ENCODE measurements at places on chromosomes 16 and 17. TPM values are rescaled to one million over a fixed set of nuclear protein-coding genes. Genes with fewer than 3 reads are reported as not detected.

The HSF4 gene
- total RNA-seq, result 0.95 TPM

GRCh38 chr17:28635506-28635905 is 9.5 kb downstream of the BLTP2 start:
- DNase-seq, result no peak

DNA sequence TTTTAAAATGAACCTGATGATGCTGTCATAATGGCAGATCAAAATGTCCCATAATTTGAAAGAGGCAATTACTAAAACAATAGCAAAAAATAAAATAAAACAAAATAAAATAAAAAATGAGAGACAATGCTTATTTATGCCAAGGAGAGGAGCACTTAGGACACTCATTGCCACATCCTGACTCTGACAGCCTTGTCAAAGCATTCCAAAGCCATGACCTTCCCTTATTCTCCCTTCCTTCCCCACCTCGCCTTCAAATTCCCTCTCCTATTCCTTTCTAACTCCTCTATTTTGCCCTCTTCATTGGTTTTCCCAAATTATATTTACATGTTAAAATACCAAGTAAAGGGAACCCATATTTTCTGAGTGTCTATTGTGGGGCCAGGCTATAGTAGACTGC is 220.0 kb downstream of the CDH13 start:
- DNase-seq, result no peak

The CCL17 gene
- total RNA-seq, result not detected

DNA sequence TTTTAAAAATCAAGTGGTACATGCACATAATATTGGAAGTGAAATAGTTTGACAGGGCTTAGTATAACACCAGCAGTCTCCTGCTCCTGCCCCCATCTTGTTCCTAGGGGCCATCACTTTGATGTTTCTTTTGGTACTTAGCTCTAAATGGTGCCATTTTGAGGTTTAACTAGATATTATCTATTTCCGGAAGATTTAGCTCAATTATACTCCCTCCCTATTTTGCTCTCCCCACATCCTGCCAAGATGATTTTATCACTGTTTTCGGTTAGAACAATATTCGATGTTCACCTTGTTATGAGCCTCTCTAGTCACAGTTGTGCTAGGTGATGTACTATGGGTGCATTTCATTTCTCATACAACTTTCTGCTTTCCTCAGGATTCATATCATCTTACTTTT is 20.0 kb upstream of the SLC35G3 start:
- DNase-seq, result no peak

DNA sequence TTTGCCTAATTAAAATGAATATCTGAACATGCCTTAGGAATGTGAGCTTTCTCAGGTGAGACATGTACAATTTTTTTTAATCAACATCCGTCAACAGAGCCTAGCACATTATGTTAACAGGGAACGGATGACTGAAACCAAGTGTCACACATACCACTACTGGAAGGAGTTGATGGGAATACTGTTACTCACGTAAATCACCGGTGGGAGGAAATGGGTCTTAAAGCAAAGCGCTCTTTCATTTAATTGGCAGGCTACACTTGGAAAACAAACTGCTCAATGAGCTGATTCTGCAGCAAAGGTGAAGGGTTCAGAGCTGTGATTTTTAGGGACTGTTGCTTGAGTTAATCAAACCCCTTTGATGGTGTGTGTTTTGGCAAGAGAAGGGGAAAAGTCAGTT is 4.8 kb downstream of the CPPED1 start:
- no peak for DNase-seq

DNA sequence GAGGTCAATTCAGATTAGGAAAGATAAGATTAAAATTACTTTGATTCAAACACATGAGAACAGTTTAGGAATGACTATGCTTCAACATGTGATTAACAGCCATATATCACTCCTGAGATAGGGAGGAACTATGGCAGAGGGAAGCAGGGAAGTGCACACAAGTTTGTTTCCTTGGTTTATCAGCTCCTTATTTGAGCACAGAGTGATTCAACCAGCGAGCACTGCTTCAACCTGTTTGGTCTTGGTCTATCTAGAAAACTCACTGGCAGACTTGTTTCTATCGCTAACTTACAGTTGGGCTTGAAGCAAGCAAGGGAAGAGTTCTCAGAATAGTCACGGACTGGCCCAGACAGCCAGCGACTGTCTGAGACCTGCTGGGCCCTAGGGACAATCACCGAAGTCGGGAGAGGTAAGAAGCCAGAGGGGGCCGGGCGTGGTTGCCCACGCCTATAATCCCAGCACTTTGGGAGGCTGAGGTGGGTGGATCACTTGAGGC is 23.5 kb downstream of the TUBG1 start:
- no peak for DNase-seq

GRCh38 chr16:77692612-77693011 is 29.7 kb upstream of the NUDT7 start:
- DNase-seq, result no peak

GRCh38 chr17:42050393-42051012 is at the start of gene C17orf113:
TSS of gene C17orf113 (minus strand) at chr17:42050601. CDS start at chr17:42043376, 7,225 bp downstream.
- DNase-seq, result no peak

The G6PC1 gene
- total RNA-seq, result not detected

DNA sequence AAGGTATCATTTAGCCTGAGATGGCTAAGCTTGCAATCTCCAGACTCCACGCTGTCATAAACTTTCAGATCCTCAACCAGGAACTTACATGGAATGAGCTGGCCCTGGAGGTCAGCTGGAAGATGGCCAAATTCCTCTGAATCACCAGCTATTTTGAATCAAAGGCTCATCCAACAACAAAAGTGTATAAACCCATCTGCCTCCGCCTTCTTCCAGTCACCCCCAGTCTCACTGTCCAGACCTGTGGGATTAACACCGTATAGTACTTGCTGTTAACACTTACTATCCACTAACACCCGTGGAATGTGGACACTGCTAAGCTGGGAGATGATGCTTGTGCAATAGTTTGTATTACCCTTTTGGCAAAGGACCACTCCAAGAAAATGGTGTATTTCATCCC is 1.9 kb upstream of the LCMT1 start:
- peak; percentile 80 for DNase-seq

The GFAP gene
- 0.35 TPM for total RNA-seq

DNA sequence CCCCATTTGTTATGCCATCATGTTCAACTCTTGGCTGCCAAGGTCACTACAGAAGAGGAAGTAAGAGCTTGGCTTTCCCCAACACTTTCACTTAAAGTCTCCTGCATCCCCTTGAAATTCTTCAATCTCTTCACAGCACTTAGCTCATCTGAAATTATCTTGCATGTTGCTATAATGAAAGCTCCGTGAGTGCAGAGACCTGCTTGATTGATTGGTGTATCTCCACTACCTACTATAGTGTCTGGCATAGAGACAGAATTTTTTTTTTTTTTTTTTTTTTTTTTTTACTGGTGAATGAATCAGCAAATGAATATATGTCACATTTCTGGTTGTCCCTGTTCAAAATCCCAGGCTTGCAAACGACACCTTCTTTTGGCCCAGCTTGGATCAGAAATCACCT is 1.9 kb upstream of the SDR42E1 start:
- no peak for DNase-seq

- no peak for DNase-seq
These were observed 637 bp downstream of the RPL23A start for GRCh38 chr17:28720247-28720996.

GRCh38 chr17:42275527-42276358 is 448 bp downstream of the STAT5B start:
- no peak for DNase-seq

GRCh38 chr17:79562192-79562930 is 48.5 kb downstream of the RBFOX3 start:
- DNase-seq, result no peak

DNA sequence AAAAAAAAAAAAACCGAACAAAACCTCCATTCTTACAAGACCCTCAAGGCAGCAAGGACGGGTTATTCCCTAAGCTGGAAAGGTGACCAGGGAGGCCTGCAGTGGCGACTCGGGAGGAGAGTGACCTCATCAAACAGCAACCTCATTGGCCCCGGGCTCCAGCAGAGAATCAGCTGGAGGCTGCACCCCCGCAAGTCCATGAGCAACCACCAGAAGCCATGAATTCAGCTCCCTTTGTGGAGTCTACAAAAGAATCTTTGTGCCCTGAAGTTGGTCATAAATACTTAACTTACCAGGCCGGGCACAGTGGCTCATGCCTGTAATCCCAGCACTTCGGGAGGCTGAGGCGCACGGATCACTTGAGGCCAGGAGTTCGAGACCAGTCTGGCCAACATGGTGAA is 80.9 kb upstream of the CREBBP start:
- DNase-seq, result no peak

- no peak for DNase-seq
These were observed 127.9 kb downstream of the IRX5 start for GRCh38 chr16:55058576-55058975.

The HAGHL gene
- 17.6 TPM for total RNA-seq

DNA sequence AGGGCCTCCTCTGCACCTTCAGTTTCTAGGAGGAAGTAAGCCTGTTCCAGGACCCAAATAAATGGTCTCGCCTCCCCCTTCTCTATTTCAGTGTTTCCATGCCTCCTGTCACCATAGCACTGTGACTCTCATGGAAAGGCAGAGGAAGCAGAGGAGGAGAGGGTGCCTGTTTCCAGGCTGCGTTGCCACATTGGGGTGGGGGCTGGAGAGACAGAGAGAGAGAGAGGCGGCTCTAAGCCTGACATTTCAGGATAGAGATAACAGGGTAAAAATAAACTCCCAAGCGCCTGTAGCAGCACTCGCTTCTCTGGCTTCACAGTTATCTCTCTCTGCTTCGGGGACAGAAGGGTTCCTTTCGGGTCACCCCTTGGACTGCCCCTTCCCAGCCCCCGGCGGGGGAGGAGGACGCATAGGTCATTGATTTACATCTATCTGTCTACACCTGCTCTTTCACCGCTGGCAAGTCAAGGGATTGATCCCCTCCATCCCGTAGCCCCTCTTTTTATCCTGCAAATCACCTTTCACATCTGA is 71.2 kb upstream of the MRTFB start:
- no peak for DNase-seq

The FBXW10B gene
- 0.21 TPM for total RNA-seq

DNA sequence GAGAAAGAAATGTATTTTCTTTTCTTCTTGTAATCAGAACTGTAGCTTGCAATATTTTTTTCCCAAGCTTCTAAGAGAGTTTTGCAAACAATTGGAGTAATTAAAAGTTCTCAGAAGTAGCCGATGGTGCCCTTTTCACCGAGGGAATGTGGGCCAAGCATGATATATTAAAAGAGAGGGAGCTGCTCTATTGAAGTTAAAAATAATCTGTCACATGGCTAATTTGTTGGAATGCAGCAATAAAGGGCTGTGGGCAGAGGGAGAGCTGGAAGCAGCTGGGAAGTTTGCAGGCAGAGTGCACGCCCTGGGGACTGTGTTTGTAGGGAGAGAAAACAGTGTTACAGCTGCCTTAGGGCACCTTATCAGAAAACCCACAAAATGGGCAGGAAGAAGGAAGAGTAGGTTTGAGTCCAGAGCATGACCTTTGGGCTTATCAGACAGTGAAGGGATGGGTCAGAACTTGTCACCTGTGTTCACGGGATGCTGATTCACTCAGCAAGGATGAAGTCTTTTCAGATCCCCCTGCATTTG is 18.5 kb upstream of the TERF2 start:
- no peak for DNase-seq

DNA sequence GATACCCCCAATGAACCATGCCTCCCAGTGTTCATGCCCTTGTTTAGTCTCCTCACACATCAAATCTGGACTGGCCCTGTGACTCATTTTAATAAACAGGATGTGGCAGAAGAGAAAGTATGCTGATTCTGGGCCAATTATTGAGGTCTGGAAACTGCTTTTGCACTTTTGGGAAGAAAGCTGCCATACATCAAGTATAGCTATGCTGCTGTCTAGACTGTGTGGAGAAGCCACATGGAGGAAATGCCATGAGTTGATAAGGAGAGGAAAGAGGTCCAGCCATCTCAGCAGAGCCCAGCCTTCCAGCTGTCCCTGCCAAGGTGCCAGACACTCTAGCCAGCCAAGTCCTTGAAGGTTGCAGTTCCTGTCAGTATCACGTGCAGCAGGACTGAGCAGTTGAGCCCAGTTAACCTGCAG is 16.7 kb downstream of the RPRML start:
- peak; percentile 24 for DNase-seq

- no peak for DNase-seq
These were observed 4.4 kb downstream of the TP53I13 start for GRCh38 chr17:29572691-29573557.

The IGSF6 gene
- not detected for total RNA-seq

DNA sequence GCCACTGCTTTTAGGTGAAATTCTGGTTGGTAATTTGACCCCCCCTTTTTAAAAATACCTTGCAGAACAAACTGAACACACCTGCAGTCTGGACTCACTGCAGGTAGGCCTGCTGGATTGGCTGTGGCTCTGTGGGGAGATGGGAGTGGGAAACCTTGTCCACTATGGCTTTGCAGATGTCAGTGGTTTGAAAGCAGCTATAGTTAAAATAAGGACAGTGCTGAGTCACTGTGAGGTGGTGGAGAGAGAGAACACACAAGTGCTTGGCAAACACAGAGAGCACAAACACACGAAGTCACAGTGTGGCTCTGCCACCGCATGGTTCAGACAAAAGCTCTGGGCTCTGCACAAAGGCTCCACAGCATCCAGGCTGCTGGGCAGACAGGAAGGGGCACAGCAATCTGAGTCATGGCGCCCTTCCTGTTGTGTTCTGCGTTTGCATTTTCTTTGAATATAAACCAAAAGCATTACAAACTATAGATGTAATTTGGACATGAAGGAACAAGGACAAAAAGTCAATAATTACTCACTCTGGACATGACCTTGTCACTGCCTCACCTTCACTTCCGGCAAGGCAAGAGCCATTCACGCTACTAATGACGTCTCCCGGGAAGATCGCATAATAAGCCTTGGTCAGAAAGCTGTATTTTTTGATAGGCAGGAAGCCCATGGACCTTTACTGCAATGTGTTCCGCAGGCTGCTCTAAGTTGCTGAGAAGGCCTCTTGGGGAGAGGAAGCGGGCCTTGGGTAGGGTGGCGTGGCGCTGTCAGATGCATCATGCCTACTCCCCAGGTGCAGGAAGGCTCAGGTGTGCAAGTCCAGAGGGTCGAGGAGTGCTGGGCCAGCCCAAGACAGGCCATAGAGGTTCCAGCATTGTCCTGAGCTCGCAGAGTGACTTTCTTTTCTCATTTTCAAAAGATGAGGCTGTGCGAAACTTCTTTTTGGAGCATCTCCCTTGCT is 60.1 kb upstream of the MED9 start:
- peak; percentile 79 for DNase-seq

The USP43 gene
- total RNA-seq, result 0.07 TPM

- no peak for DNase-seq
These were observed 11.5 kb downstream of the RMI2 start for GRCh38 chr16:11356573-11357331.
